Type B pancreatic cell (in vitro differentiated cells): ENCODE measurements at places on chromosomes 2 and 18. TPM values are rescaled to one million over a fixed set of nuclear protein-coding genes. Genes with fewer than 3 reads are reported as not detected.
A peak's percentile ranks its signal among the peaks of the same experiment; 100 is the strongest.

Gene UGT1A8
- total RNA-seq: 0.17 TPM in 1 of 2 replicates, not detected in the other

Gene ALPP
- 0.27 and 1.5 TPM in 2 replicates for total RNA-seq

Gene BUB1
- 14.4 and 39.8 TPM in 2 replicates for total RNA-seq

Gene SIX3
- 0.68 TPM in 1 of 2 replicates, not detected in the other for total RNA-seq

- H3K4me1 ChIP-seq: peaks cover 6% of the 10 kb centered on the region
- no peak overlapping the region for H3K27ac ChIP-seq
- no peak overlapping the region for H3K4me3 ChIP-seq
- H3K36me3 ChIP-seq: no peaks in the 10 kb centered on the region
- no peak for DNase-seq
- H3K27me3 ChIP-seq: peaks cover 27% of the 10 kb centered on the region
Observed at GRCh38 chr2:2708575-2709430, 377.7 kb upstream of the MYT1L start.

- DNase-seq: no peak
- no peaks in the 10 kb centered on the region for H3K27me3 ChIP-seq
- H3K27ac ChIP-seq: no peak overlapping the region
- H3K4me3 ChIP-seq: no peak overlapping the region
- H3K36me3 ChIP-seq: no peaks in the 10 kb centered on the region
- no peaks in the 10 kb centered on the region for H3K4me1 ChIP-seq
Observed at GRCh38 chr2:102094917-102095316, 47.6 kb upstream of the IL1R1 start.

- H3K4me3 ChIP-seq: no peak overlapping the region
- H3K36me3 ChIP-seq: no peaks in the 10 kb centered on the region
- peaks cover 14% of the 10 kb centered on the region for H3K4me1 ChIP-seq
Observed at GRCh38 chr18:50143886-50144285, 51.1 kb downstream of the MYO5B start.

GRCh38 chr2:203286532-203286931 is 41.7 kb upstream of the ABI2 start:
- H3K36me3 ChIP-seq: peaks cover 11% of the 10 kb centered on the region
- no peak for DNase-seq
- no peaks in the 10 kb centered on the region for H3K27me3 ChIP-seq
- H3K4me1 ChIP-seq: no peaks in the 10 kb centered on the region

DNA sequence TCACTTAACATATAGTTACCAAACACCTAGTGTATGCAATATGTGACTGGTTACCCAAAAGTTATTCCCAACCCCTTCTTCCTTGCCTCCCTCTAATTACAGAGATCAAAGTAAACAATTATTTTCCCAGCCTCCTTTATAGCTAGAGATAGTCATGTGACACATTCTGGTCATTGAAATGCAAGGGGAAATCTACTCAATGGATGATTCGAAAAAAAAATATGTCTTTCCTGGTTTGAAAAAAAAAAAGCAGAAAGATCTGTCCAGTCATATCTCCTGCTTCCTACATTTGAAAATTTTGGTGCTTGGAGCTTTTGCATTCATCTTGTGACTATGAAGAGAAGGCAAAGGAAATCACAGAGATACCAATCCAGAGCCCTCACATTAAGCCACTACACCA is 27.6 kb upstream of the UGP2 start:
- DNase-seq: no peak
- H3K4me1 ChIP-seq: no peaks in the 10 kb centered on the region

DNA sequence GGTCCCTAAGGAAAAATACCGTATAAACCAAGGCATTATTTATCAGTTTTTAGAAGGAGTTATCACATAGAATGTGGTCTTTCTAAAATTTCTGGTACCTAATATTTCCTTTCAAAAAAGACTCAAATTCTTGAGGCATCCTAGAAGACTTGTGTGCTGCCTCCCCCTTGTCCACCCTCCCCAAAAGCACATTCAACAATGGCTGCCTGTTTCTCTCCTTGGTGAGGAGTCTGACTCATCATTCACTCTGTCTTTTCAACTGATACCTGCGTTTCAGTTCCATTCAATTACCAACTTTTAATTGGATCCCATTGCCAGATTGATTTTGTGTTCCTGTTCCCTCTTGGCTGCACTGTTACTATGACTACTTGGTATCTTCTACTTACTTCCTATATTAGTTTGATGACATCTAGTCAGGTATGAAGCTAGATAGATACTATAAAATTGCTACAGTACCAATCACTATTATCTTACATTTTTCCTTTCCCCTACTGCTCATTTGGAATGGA is 72.9 kb downstream of the XRCC5 start:
- DNase-seq: no peak
- H3K4me3 ChIP-seq: no peak overlapping the region
- peaks cover 53% of the 10 kb centered on the region for H3K36me3 ChIP-seq
- no peaks in the 10 kb centered on the region for H3K27me3 ChIP-seq

DNA sequence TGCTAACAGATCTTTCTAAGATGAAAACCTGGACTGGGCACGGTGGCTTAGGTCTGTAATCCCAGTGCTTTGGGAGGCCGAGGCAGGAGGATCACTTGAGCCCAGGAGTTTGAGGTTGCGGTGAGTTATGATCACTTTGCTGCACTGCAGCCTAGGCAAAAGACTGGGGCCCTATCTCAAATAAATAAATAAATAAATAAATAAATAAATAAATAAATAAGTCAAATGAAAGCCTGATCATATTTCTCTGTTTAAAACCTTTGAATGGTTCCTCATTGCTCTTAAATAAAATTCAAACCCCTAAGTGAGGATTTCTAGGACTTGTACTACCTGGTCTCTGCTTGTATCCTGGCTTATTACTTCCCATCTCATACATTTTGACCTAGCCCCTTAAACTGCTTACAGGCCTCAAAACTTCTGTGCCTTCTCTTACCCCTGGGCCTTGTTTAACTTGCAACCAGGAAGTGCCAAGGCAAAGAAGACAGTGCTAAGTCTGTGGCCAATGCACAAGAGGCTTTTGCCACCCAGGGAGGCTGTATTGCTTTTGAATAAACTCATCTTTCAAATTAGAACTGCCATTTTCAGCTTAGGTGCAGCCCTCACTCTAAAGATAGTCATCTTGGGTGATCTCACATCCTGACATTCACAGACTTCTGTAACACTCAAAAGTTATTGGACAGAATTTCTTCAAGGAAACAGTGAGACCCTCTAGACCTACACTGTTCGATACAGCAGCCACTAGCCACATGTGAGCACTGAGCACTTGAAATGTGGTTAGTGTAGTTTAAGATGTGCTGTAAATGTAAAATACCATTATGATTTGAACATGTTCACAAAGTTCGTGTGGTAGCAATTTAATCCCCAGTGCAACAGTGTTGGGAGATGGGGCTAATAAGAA is 73.7 kb downstream of the POLE4 start:
- no peak overlapping the region for H3K4me3 ChIP-seq
- H3K27ac ChIP-seq: no peak overlapping the region
- H3K36me3 ChIP-seq: no peaks in the 10 kb centered on the region
- H3K27me3 ChIP-seq: no peaks in the 10 kb centered on the region
- no peaks in the 10 kb centered on the region for H3K4me1 ChIP-seq

DNA sequence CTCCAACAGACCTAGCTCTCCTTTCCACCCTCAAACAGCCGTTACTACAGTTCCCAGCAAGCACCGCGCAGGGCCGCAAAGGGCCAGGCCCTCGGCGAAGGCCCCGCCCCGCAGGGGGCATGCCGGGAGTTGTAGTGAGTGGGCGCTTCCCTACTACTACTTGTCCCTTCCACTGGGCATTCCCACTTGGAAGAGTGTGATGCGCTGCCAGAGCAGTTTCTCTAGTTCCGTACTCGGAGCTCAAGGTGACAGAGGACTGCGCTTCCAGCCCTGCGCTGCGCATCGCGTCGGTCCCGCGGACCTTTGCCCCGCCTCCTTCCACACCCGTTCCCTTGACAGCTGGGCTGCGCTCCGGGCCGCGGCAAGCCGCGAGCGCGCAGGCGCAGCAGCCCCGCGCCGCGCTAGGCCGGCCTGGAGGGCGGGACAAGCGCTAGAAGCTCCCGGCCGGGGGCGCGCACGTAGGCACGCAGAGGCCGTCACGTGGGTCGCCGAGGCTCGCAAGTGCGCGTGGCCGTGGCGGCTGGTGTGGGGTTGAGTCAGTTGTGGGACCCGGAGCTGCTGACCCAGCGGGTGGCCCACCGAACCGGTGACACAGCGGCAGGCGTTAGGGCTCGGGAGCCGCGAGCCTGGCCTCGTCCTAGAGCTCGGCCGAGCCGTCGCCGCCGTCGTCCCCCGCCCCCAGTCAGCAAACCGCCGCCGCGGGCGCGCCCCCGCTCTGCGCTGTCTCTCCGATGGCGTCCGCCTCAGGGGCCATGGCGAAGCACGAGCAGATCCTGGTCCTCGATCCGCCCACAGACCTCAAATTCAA is at the start of gene VAPA:
VAPA (plus strand) TSS at position 491 of the 808 bp plus-strand sequence; CDS start at position 732, 241 bp downstream.
- peaks cover 24% of the 10 kb centered on the region for H3K4me1 ChIP-seq
- peak; percentile 96 for DNase-seq
- peaks cover 10% of the 10 kb centered on the region for H3K27me3 ChIP-seq
